ENCODE measurements at places on chromosomes 5 and 9. TPM values are rescaled to one million over a fixed set of nuclear protein-coding genes. Genes with fewer than 3 reads are reported as not detected.

ZFP37 gene
- 0.12 TPM for total RNA-seq

CDKN2B-AS1 gene
- total RNA-seq, result 0.65 TPM

GDF9 gene
- 0.47 TPM for total RNA-seq

AOPEP gene
- 64.1 TPM for total RNA-seq

SLC6A19 gene
- total RNA-seq, result not detected

GRCh38 chr5:137212471-137212870, 286.7 kb downstream of the SPOCK1 start:
- DNase-seq, result no peak

DNA sequence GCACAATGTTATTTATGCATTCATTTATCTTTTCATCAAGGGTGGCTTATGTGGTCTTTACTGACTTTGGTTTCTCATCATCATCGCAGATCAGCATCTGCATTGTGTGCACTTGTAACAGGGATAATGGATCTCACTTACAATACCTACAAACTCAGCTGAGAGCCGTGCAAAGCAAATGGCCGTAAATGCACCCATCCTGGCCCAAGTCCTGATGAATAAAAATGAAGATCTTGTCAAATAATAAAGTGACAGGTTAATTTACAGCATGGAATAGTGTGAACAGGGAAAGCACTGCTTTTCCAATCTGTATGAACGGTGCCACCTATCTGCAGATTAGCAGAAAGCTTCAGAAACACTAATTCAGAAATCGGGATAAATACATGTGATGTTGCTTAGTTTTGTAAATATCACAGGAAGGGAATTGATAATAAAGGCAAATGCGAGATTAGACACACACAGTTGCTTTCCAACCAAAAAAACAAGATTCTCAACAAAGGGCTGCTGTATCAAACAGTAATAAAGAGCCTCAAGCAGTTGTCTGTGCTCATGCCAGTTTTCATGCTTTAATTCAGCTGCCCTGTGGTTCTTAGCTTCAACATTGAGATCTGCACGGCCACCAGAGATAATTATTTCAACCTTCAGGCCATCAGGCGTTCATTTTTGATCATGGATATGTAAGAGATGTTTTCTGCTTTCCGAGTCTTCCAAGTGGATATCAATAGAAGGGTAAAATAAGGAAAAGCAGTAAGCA, 153.4 kb upstream of the POU5F2 start:
- no peak for DNase-seq

DNA sequence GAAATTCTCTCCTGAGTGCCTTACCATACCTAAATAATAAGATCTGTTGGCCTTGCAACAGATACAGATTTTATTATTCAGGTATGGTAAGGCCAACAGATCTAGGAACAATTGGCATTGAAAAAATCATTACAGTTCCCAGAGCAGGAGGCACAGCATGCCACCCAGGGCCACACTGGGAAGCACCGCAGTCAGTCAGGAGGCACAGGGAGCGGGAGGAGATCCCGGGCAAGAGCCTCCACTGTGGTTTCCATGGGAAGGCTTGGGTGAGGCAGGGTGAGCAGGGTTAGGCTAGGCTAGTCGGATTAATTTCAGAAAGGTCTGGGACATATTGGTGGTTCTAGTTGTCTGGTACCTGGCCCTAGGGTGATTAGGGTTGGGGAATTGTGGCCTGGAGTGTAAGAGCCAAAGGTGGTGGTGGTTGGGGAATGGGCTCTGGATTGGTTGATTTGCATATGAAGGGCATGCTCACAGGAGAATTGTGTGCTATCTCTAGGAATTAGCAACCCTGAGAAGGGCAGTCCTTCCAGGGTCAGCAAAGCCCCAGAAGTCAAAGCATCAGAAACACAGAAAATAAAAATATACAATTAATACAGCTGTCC, 111.4 kb downstream of the PDE8B start:
- DNase-seq, result no peak

GRCh38 chr5:68872088-68872839, 221.6 kb upstream of the SLC30A5 start:
- peak; percentile 28 for DNase-seq

DNA sequence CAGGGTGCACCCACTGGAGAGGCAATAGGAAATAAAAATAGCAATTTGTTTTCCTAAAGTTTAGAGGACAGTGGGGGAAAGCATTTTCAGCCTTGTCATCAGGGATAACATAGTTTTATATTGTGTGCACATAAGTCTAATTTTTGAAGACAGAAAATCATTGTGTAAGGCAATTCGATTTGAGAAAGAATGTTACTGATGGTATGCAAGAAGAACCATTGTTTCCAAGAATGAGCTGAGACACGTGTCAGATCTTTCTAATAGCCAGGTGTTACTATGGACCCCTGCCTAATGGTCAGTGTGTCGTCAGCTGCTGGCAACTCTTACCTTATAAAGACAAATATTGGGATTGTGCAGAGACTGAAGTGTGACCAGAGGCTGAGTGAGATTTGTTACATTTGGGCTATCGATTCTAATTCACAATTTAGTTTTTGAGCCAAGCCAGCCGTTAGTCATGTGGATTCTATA, 67.1 kb upstream of the PPP2R2B start:
- no peak for DNase-seq

GRCh38 chr5:134119720-134120119, 5.2 kb downstream of the TCF7 start:
- no peak for DNase-seq

DNA sequence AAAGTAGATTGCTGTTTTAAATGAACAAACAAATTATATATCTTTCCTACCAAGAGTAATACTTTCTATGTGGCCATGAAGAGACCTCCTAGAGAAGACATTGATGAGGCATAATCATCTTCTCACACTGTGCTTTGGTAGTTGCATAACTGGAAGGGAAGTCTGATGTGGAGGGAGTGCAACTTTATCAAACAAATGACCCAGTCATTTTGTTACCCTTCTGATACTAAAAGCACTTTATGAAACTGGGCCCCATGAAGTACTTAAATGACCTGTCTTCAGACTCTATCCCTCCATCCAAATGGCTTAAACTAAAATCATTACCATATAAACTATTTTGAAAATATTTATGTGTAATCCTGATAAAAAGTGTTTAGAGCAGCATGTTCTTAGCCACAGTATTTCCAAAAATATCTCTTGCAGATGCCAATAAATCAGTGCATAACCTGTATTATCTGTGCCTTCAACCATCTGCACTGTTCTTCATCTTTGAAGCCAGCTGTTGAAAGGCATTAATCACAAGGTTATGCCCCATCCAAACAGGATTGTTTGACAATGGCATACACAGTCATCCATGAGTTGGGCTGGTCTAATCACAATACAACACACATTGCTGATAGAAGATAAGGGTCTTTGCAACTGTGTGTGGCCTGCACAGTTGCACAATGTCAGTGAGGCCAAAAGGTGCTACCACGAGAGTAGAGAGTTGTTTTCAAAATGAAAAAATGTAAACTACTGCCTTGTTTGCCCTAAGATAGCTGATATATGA, 31.9 kb upstream of the MIER3 start:
- no peak for DNase-seq

DNA sequence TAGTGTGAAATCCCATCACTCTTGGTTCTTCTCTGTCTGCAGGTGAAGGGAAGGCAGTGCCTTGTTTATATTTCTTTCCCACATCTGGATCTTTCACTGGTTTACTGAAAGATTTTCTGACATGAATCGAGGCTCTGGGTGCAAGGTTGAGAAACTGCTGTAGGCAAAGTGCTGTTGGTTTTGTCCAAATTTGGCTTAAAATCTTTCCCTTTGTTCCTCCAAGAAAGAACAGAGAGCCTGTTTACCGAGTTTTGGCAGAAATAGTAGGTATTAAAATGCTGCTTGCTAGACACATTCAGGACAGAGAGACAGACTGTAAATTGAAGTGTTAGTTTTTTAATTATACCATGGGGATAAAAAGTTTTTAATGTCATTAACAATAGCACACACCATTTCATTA, 21.5 kb downstream of the SKP2 start:
- DNase-seq, result no peak

DNA sequence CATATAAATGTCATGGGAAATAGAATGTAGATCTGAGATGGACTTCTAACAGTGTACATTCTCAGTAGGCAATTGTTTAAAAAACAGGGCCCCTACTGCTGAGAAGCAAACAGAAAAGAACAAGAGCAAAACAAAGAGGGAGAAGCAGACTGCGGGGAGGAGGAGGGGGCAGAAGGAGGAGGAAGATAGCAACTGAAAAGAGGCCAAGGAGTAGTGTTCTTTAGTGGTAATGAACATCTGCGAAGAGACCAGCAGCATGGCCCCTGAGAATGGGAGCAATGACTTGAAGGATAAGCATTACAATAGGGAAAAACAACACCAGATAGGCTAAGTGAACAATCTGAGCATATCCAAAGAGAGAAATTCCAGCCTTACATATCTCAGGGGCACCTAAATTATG, 36.8 kb downstream of the HAPLN1 start:
- no peak for DNase-seq

GRCh38 chr9:78453450-78453849, 156.5 kb downstream of the PSAT1 start:
- no peak for DNase-seq

Measured in adrenal gland (tissue), 19 donors.